ENCODE measurements at places on chromosomes 5 and 9.

DNA sequence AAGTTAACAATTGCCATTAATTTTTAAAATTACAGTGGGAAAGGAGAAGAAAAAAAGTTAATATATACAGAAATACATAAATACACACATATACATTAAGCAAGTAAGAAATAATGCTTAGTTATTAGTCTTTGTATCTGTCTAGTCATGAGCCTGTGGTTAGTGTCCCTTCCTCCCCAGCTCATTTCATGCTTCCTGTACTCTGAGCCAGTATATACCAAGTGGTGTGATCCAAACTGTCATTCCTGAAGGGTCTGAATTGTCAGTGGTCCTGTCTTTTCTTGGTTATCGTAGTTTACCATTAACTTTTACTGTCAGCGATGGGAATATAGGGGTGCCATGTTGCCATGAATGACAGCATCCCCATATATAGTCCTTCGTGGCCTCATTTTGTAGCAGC, 24.2 kb upstream of the STOM start:
- no peak for DNase-seq

DNA sequence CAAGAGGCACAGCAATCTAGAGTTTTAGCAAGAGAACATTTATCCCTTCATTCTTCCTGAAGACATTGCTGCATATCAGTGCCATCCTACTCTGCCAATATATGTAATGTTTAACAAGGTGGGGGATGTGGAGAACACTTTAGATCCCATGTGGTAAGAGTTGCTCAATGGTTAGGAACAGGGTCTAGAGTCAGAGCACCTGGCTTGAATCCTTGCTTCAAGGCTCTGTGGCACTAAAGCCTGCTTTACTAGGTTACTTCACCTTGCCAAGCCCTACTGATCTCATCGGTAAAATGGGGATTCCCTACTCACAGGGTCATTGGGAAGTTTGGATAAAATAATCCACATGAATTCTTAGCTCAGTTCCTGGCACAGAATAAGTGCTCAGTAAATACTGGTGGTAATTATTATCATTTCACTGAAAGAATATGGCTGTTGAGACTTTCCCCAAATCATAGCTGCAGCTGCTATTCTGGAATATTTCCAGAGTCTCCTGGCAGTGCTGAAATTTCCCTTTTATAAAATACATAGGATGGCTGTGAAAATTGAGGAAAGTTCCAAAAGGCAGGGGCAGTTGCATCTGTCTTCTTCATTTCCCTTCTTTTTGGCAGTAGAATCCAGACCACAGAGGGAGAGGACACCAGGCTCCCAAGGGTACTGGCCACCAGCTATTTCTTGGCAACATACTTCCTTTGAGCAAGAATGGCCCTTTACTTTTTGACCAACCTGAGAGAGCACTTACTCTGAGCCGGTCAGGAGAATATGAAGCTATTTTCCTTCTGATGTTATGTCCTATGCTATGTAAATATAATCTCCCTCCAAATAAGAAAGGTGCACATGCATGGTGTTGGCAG, 142.8 kb downstream of the PALM2AKAP2 start:
- no peak for DNase-seq

DNA sequence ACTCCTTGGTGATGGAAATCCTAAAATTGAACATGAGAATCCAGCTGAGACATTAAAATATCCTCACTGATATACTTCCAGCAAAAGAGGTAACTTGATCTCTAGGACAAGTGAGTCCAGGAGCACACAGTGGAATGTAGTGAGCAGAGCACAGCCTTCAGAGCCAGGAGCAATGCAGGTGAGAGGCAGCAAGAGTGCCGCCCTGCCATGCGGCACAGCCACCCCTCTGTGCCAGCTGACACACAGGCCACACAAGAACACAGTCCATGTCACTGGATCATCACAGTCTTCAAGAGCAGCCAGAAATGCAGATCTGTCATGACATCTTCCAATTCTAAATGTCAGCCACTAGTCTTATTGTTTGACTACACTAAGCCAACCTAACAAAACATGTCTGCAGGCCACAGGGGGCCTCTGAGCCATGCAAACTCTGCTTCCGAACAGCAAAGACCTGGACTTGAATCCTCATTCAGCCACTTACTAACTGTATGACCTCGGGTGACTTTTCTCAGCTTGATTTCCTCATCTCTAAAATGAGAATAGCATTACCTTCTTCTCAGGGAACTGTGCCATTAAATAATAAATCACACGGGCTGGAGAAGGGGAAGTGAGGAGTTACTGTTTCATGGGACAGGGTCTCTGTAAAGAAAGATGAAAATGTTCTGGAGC, 47.0 kb downstream of the CCDC125 start:
- peak; percentile 58 for DNase-seq

DNA sequence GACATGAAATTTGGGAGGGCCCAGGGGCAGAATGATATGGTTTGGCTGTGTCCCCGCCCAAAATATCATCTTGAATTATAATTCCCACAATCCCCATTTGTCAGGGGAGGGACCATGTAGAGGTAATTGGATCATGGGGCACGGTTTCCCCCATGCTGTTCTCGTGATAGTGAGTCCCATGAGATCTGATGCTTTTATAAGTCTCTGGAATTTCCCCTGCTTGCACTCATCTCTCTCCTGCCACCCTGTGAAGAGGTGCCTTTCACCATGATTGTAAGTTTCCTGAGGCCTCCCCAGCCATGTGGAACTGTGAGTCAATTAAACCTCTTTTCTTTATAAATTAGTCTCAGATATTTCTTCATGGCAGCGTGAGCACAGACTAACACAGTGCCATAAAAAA, 11.3 kb downstream of the FBXO10 start:
- no peak for DNase-seq

GRCh38 chr9:75941066-75941465, 50.6 kb downstream of the PCSK5 start:
- DNase-seq, result no peak

- no peak for DNase-seq
Measured at GRCh38 chr9:111412280-111412679, 71.9 kb downstream of the ECPAS start.

DNA sequence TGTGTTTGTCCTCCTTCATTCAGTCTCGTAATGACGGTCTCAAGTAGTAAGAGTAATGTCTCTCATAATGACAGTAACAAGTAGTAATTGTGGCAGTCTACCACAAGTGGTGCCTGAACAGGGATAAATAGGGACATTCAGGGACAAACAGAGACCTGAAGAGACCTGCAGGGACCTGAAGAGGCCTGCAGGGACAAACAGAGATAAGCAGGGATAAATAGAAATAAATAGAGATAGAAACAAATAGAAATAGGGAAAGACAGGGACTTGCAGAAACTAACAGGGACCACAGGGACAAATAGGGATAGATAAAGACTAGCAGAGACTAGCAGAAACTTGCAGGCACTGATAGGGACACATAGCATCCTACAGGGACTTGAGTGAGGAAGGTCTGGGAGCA, 7.9 kb downstream of the UGT3A2 start:
- DNase-seq, result no peak

GRCh38 chr9:126373241-126373640, 46.6 kb downstream of the MVB12B start:
- DNase-seq, result no peak

GRCh38 chr9:106713206-106713605, 149.8 kb upstream of the ZNF462 start:
- DNase-seq, result no peak

DNA sequence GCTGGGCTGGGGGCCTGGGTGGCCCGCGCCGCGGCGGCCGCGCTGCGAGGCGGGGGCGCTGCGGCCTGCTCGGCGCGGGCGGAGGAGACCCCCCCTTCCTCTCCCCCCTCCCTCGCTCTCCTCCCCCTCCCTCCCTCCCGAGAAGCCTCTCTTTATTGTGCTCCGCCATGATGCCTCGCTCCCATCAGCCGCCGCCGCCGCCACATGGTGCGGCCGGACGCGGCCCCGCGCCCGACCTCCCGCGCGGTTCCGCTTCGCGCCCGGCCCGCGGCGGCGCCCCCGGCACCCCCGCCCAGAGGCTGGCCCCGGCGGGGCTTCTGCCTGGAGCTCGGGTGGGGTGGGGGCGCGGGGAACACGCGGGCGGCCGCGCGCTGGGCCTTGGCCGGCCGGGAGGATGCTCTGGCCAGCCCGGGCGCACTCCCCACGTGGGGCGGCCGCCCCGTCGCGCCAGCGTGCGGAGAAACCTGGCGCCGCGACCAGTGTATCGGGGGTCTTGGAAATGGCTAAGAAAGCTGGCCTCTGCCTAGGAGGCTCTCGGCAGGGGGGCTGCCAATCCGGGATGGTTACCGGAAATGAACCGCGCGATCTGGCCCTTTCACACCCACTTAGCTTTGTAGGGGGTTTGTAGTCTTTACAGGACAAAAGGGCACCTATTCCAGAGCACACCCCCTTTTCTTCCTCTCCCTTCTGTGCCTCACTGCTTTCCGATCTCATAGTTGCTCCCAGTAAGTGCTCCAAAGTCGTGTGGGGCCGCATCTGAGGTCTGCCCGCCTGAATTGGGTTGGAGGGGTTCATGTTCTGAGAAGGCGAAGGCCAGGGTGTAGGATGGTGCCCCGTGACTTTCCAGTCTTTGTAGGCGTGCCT, 1.0 kb downstream of the SET start:
- DNase-seq, result peak; percentile 36

Data from fibroblast of mammary gland (primary cell).